ENCODE measurements at places on chromosomes 11 and 22. TPM values are rescaled to one million over a fixed set of nuclear protein-coding genes. Genes with fewer than 3 reads are reported as not detected.

- DNase-seq, result no peak
Measured at GRCh38 chr11:93571612-93572011, 28.4 kb upstream of the SMCO4 start.

DNA sequence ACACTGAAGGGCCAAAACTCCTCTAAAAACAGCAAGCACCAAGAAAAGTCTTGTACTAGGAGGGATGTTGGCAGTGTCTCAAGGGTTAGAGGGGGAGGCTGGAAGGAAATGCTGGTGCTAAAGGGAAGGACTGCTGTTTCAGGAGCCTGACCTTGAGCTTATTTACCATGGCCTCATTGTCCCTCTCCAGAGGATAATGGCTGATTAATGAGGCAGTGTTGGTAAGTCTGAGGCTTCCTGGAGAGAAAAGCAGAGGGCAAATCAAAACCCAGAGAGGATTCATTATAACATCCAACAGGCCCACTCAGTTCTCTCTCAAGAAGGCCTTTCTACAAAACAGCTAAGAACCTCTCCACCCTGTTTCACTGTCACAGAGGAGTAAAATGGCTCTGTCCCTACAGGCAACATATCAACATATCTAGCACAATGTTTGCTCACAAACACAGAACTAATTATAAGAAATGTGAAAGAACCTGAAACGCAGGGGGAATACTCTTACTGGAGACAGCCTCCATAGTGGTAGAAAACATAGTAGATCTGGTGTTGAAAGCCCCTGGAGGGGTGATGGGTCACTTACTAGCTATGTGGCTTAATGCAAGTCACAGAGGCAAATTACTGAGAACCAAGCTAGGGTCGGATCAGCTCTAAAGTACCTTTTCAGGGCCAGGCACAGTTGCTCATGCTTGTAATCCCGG lies 31.4 kb downstream of the NUMA1 start:
- no peak for DNase-seq

DNA sequence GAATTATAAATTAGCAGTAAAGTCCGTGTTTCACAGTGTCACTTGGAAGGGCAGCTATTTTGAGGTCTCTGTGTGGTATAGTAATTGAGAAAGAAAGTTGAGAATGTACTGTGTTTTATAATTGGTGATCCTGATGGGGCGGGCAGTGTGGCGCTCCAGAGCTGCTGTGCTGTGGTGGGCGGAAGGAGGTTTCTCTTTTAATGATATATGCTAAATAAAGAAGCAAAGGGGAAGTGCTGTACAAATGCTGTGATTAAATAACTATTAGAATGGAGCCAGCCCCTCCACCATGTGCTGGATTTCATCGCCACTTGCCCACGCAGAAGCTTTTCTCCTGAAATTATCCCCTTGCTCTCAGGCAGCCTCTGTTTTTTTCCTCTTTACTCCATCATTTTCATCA lies 24.6 kb downstream of the ATXN10 start:
- DNase-seq, result no peak

DNA sequence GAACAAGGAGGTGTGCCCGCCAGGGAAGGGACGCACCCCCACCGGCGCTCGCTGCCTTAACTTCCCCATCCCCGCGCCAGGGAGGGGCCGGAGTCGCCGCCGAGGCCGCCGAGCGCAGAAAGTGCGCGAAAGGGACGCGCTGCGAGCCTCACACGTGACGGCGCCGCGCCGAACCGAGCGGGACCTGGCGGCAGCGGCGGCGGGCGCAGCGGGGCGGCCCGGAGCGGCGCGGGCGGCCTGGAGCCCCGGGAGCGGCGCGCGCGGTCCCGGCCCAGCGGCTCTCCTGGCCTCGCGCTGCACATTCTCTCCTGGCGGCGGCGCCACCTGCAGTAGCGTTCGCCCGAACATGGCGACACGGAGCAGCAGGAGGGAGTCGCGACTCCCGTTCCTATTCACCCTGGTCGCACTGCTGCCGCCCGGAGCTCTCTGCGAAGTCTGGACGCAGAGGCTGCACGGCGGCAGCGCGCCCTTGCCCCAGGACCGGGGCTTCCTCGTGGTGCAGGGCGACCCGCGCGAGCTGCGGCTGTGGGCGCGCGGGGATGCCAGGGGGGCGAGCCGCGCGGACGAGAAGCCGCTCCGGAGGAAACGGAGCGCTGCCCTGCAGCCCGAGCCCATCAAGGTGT lies at the start of gene SORL1:
SORL1 (plus strand) TSS at position 329 of the 623 bp plus-strand sequence; CDS start at position 347, 18 bp downstream.
- DNase-seq, result peak; percentile 63

DNA sequence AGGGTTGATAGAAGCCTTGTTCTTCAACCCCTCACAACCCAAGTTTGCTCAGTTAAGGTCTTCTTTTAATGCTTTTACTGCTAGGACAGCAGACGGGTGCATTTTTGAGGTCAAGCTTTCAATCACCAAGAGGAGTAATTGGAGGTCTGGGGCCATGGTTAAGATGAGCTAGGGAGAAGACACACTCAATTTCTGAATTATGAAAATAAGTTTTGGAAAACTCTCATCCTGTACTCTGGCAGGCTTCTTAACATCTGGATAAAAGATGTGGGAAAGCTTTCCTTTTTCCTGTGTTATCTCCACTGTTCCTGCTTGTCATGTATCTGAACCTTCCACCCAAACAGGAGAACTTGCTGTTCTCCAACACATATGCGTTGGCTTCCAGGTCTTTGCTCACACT lies 9.7 kb downstream of the ABTB2 start:
- no peak for DNase-seq

DNA sequence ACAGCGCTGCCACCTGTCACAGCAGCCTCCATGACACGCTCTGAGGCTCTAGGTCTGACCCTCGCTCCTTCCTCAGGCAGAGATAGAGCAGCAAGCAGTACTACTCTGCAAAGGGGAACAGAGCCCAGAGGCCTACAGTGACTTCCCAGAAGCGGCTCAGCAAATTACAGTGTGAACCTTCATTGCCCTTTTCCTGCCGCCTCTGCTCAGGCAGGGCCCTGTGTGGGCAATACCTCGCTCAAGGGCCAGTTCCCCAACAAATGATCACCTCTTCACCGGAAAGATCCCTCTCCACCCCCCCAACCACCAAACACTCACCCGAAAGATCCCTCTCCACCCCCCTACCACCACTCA lies 12.3 kb downstream of the KIAA0930 start:
- DNase-seq, result no peak

The HSPB2 gene
- 3.1 TPM for total RNA-seq

- no peak for DNase-seq
Measured at GRCh38 chr11:68948935-68949334, 31.9 kb downstream of the MRGPRD start.

- no peak for DNase-seq
Measured at GRCh38 chr11:12958986-12959385, 50.1 kb upstream of the RASSF10 start.

DNA sequence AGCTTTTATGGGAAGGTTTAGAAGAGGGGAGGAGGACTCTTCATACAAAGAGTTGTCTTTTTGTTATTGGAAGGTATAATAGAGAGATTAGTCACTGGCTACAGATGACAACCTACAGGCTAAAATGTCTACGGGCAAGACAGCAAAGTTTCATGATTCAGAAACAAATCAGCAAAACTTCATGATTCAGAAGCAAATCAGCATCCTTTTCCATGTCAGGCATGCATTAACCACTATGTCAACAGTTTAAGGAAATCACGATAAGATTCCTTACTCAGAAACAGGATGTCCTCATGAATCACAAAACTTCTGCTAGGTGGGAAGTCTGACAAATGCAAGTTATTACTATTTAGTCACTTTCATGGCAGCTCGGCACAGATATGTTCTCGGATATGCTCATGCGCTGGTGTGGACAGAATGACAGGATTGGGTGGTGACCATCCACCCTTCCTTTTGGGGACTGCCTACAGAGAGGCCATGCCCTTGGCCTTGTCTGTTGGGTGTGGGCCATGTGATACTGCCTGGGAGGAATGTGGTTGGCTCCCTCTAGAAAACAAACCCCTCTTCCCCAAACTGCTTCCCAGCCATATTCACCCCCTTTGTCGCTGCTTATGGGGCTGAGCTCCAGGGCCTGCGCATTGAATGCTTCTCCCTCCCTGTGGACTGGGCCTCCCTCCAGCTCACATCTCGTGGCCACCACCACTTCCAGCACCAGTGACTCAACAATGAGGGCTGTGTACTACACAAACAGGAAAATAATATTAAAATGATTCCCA lies 10.1 kb downstream of the C11orf91 start:
- DNase-seq, result peak; percentile 46

- no peak for DNase-seq
Measured at GRCh38 chr11:115389790-115390189, 114.4 kb downstream of the CADM1 start.

- peak; percentile 74 for DNase-seq
Measured at GRCh38 chr11:57900320-57900719, 123.4 kb upstream of the OR9Q1 start.

DNA sequence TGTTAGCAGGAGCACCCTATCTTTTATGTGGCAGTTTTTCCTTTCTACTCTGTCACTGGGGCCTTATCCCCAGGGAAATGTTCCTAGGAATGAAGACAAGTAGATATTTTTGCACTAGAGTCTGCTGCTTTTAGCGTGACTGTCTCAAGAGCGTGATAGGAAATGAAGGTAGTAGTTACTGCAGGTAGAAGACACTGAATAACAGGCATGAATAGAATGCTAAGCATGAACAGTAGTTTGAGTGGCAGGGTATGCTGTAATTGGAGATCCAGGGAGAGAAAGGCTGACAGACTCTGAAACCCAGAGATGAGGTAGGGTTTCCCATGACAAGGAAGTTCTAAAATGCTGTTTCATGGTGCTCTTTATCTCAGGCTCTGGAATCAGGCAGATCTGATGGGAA lies 475.1 kb downstream of the NELL1 start:
- no peak for DNase-seq

GRCh38 chr11:102753267-102753666 lies 27.2 kb downstream of the MMP10 start:
- DNase-seq, result no peak

DNA sequence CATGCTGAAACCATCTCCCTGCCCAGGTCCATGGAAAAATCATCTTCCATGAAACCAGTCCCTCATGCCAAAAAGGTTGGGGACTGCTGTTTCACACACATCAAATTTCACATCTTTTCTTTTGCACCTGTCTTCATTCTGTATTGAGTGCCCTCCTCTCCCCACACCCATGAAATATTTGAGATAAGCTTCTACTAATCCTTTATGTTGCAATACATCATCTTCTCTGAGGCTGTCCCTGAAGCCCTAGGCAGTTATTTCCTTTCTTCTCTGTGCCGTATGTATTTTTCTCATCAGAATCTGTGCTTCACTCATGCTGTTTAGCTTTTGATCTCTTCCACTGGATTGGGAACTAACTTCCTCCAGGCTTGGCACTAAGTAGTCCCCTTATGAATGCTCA lies 40.0 kb upstream of the RRM1 start:
- DNase-seq, result no peak

DNA sequence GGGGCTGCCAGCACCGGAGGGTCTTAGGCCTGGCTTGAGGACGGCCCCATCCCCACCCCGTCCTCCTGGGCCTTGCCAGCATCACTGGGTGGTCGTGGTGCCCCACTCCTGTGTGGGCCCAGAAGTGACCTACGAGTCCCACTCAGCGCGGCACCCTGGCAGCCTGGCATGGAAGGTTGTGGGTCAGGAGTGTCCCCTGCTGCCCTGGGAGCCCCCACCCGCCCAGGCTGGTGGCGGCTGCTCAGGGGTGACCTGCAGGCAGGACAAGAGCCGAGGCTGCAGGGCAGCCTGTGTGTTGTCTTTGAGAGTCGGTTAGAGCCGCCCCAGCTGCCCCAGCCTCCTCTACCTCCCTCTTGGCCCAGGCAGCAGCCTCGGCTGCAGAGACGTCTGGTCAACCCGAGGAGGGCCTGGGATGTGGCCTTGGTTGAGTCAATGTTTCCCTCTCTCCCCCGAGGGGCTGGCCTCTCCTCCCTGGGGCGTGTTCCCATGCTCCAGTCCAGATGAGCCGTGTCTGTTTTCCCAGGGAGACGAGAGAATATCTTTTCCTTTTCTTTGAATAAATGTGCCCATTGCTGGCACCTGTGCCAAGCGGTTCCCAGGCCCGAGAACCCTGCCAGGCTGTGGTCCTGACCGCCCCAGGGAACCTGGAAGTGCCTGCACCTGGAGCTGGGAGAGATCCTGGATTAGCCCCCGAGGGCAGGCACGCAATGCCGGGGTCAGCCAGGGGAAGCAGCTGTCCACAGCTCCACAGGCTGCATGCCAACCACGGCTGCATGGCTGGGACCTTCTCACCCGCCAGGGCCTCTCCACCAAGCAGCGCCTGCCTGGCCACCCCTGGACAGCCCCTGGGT lies 35.7 kb upstream of the MUC5AC start:
- no peak for DNase-seq

DNA sequence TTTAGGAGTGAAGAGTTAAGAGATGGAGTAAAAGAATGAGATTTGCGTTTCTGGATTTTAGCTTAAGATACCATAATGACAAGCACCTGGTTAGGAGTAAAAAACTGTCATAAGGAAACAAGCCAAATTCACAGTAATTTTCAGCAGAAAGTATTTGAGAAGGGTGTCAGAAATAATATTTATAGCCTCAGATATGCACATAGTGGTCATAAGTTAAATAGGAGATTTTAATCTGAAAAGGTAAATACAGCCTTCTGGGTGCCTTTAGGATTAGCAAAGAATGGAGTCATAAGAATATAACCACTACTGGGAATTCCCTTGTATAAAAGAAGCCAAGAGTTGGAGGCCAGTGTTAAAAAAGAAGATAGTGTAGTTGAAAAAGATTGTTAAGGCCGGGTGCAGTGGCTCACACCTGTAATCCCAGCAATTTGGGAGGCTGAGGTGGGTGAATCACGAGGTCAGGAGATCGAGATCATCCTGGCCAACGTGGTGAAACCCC lies 160.1 kb downstream of the SWAP70 start:
- DNase-seq, result no peak

DNA sequence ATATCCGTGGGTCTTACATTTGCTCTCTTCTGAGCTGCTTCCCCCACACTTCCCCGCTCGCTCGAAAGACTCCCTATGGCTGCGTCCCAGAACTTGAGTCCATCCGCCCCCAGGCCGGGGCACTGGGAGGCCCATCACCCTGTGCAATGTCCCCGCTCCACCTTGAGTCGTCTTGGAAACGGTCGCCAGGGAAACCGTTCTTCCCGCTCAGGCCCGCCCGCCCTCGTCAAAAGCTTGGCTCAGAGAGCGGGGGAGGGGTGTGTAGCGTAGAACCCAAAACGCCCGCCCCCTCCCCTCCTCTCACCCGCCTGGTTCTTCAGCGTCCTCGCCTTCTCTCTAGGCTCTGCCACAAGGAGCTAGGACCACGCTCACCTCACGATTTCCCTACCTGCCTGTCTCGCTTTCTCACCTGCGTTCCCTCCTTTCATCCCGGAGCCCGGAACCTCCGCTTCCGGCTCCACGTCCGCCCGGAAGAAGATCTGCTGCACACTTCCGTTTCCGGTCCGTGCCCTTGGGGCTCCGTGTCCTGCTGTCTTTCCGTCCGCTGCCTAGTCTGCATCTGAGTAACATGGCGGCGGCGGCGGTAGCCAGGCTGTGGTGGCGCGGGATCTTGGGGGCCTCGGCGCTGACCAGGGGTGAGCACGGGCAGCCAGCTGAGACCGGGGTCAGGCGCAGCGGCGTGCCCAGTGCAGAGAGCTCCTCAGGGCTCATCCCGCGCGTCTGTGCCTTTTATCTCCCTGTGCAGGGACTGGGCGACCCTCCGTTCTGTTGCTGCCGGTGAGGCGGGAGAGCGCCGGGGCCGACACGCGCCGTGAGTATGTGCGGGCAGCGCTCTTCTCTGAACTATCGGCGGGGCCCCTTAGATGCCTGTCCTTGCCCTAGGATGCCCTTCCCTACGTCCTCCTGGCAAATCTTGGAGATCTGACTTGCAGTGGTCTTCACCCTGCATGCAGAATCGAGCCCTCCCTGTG lies at the start of the genes KBTBD4 and NDUFS3:
KBTBD4 (minus strand) TSS at position 447 of the 971 bp plus-strand sequence; CDS start at position 428, 19 bp downstream.
NDUFS3 (plus strand) TSS at position 551 of the 971 bp plus-strand sequence; CDS start at position 569, 18 bp downstream.
- DNase-seq, result peak; percentile 94
